Upper lobe of right lung (tissue), 1 donor: ENCODE measurements at places on chromosomes 5 and 9.

DNA sequence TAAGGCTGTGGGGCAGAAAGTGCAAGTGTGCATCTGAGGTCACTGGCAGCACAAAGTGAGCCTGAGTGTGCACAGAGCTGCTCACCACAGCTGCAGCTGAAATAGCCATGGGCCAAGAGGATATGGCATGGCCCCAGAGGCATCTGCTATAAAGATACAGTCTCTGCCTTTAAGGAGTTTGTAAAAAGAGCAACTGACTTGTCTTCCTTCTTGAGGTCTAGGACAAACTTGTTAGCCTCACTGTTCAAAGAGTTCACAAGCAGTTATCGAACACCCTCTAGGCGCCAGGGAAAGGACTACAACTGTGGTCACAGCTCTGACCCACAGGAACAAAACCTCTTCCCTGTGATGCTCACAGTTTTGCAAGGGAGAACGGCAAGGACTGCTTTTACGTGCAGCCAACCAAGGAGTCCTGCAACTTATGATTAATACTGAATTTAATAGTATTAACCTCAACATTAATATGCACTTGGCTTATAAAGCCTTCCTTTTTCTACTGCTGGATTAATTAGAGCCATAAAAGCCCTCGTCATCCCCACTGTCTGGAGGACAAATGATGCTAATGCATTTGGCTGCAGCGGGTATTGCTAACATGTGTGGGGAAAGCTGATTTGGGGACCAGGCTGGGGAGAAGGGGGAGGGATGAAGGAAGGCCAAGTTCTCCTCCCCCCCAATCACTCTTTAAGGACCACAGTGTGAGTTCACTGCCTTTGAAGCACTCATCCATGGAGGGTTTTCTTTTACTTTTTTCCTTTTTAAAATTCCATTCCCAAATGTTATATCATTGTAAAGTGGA lies 189.8 kb upstream of the TRIM32 start:
- no peak for DNase-seq

- no peak for DNase-seq
Measured at GRCh38 chr9:121721058-121721350, 69.6 kb downstream of the DAB2IP start.

GRCh38 chr5:152488869-152489268 lies 83.8 kb upstream of the NMUR2 start:
- no peak for DNase-seq

GRCh38 chr9:127763918-127764384 lies 14.5 kb downstream of the SH2D3C start:
- peak; percentile 79 for DNase-seq

DNA sequence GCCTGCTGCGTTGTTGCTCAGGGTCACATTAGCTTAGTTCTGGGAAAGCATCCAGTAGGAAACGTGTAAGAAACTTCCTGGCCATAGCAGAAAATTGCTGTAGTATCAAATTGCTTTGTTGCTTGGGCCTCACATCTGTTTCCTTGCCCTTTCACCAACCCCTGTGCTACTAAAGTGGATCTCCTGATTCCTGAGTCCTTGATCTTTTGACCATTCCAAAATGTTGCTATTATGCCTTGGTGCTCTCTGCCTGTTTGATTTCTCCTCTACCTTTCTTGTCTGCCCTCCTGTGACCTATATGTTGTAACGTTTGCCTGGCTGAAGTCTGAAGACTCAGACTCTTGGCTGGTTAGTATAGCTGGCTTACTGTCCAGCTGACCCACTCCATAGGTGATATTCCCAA lies 350.5 kb downstream of the ADGRV1 start:
- DNase-seq = no peak

DNA sequence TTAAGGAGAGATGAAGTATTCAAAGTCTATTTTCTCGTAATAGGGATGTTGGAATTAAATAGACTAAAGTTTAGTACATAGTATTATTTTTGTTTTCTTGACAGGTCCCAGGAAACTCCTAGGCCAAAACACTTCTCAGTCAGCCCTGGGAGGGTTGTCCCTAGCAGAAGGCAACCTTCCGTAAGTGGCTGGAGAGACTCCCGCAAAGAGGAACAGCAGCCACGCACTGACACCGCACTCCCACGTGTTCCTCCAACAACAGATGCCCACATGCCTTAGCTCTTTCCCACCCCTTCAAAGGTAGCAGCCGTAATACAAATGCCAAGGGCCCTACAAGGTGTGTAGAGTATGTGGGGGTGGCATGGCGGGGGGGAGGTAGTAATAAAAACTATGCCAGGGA lies 28.4 kb downstream of the PCDHGC5 start:
- no peak for DNase-seq

GRCh38 chr9:131720330-131720729 lies 19.5 kb downstream of the RAPGEF1 start:
- DNase-seq = no peak

- peak; percentile 38 for DNase-seq
Measured at GRCh38 chr5:181098762-181099601, 32.0 kb downstream of the OR2V1 start.

DNA sequence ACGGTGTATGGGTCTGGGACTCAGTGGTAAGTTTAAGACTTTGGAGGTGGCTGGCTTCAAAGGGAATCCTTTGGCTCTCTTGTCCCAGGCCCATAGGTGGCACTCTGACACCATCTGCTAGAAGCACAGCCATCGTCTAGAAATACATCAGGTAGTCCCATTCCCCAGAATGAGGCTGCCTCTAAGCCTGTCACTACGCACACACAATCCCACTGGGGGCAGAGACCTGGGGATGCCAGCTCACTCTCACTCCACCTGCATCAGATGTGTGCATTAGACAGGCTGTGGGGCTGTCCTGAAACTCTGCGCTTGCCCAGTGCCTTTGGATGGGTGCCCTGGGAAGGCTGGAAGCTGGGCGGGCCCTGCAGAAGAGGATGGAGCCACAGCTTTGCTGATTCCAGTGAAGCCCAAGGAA lies 127.5 kb upstream of the PANK3 start:
- DNase-seq = no peak
